CD4-positive, alpha-beta T cell treated with Interleukin-17A for 4 hours (primary cell): ENCODE measurements at places on chromosomes 1 and 21.

GRCh38 chr1:228980232-228980937, 245.1 kb downstream of the RHOU start:
- DNase-seq: no peak

DNA sequence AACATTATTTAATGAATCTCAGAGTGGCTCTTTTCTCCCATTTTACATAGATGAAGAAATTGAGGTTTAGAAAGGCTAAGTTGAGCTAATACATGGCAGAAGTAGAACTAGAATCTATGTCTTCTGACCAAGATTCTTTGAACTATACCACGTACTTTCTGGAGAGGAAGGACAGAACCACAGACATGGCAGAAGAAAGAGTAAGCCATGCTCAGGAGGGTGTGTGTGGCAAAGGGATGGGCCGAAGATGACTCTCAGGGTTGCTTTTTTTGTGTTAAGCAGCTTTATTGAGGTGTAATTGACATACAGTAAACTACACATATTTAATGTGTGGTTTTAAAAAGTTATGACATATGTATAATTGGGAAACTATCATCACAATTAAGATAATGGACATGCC, 69.5 kb downstream of the PEX14 start:
- DNase-seq: peak; percentile 21

GRCh38 chr1:161311595-161312181, 1.9 kb upstream of the MPZ start:
- DNase-seq: no peak

- no peak for DNase-seq
Measured at GRCh38 chr1:42324398-42325013, 10.5 kb downstream of the FOXJ3 start.

- no peak for DNase-seq
Measured at GRCh38 chr1:222004034-222004433, 262.1 kb upstream of the DUSP10 start.

DNA sequence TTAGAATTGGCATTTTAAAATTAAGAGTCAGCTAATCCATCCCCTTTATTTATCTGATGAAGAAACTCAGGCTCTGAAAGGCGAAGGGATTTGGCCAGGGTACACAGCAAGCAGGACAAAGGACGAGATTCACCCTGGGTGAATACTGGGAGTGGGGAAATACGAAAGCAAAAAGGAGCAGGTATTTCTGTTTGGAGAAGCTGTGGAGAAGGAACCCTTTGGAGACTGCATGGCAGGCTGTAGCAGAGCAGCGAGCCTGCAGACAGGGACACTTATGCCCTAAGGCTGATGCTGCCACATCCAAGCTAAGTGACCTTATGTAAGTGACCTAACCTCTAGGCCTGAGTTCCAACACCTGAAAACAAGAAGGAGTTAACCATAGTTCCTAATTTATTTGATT, 207.2 kb upstream of the C1orf87 start:
- DNase-seq: no peak

GRCh38 chr1:26055041-26055440, 9.1 kb upstream of the SLC30A2 start:
- no peak for DNase-seq

- no peak for DNase-seq
Measured at GRCh38 chr1:198970916-198971315, 332.1 kb downstream of the PTPRC start.

DNA sequence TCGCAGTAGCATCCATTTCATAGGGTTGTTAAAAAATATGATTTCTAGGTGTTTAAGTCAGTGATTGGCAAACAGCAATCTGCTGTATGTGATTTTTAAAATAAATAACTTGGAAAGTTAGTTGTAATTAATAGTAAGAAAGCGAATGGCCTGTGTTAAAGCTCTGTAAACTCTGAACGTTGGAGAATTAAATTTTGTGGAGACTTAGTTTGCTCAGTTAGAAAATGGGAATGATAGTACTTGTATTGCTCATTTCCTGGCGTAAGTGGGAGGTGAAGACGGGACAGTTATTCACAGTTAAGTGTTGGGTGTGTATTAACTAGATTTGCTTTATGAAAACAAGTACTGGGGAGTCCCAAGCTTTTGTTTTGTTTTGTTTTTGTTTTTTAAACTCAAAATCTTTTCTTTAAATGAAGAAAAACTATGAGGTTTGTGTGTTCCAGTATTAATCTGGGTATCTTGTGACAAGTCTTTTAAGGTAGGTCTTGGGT, 995 bp downstream of the CACYBP start:
- DNase-seq: peak; percentile 10
